ENCODE measurements at places on chromosomes 1 and 21. TPM values are rescaled to one million over a fixed set of nuclear protein-coding genes. Genes with fewer than 3 reads are reported as not detected.

- no peaks in the 10 kb centered on the region for H3K36me3 ChIP-seq
- no peaks in the 10 kb centered on the region for H3K27me3 ChIP-seq
- H3K4me3 ChIP-seq: no peak overlapping the region
- H3K27ac ChIP-seq: no peak overlapping the region
- no peaks in the 10 kb centered on the region for H3K4me1 ChIP-seq
- DNase-seq: no peak
Observed at GRCh38 chr1:55947446-55947845, 631.9 kb downstream of the PLPP3 start.

GRCh38 chr1:155019377-155020245 is 14.0 kb downstream of the DCST2 start:
- DNase-seq: no peak
- peaks cover 20% of the 10 kb centered on the region for H3K36me3 ChIP-seq
- peak overlapping the region; percentile 39 for H3K27ac ChIP-seq
- no peaks in the 10 kb centered on the region for H3K27me3 ChIP-seq

DNA sequence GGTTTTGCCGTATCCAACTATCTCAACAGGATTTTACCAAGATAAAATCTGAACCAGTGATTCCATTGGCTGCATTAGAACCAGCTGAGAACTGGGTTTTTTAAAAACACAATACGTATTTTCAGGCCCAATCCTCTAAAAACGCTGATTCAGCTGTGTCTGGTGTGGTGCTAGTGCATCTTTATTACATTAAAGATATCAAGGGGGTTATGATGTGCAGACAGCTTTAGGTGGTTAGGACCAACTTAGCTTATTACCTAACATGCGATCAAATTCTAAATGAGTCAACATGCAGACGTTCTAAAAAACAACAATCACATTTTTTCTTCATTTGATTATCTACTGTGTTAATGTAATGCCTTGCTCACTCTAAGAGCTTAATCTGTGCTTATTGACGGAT is 32.0 kb upstream of the EXO1 start:
- no peaks in the 10 kb centered on the region for H3K27me3 ChIP-seq
- DNase-seq: no peak
- no peaks in the 10 kb centered on the region for H3K4me1 ChIP-seq
- no peak overlapping the region for H3K27ac ChIP-seq
- no peak overlapping the region for H3K4me3 ChIP-seq

DNA sequence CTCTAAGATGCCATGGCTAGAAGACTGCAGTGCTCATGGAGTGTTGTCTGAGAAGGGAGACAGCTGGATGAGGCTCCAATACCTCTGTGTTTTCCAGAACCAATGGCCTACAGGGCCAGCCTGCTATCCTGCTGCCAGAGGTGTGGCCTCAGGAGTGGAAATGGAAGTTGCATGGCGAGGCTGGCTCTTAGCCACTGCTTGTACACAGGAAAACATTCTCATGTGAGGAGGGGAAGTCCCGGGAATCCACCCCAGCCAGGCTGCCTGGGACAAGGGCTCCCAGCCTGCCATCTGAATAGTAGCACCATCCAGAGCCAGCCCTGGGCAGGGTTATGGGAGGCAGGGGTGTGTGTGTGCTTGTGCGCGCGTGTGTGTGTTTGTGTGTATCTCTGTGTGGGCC is 56.5 kb downstream of the SDC3 start:
- DNase-seq: no peak
- peaks cover 3% of the 10 kb centered on the region for H3K4me1 ChIP-seq
- no peak overlapping the region for H3K4me3 ChIP-seq
- H3K27me3 ChIP-seq: no peaks in the 10 kb centered on the region
- H3K27ac ChIP-seq: no peak overlapping the region
- H3K36me3 ChIP-seq: no peaks in the 10 kb centered on the region

GRCh38 chr1:191905781-191906180 is 252.5 kb upstream of the RGS18 start:
- no peaks in the 10 kb centered on the region for H3K36me3 ChIP-seq
- no peak overlapping the region for H3K4me3 ChIP-seq
- no peaks in the 10 kb centered on the region for H3K4me1 ChIP-seq
- H3K27me3 ChIP-seq: no peaks in the 10 kb centered on the region

GRCh38 chr1:241834733-241835377 is 13.1 kb upstream of the EXO1 start:
- H3K36me3 ChIP-seq: no peaks in the 10 kb centered on the region
- no peak overlapping the region for H3K27ac ChIP-seq
- H3K4me1 ChIP-seq: no peaks in the 10 kb centered on the region
- no peak for DNase-seq

GRCh38 chr1:113860891-113861290 is 10.6 kb downstream of the PTPN22 start:
- no peak overlapping the region for H3K27ac ChIP-seq
- no peak for DNase-seq
- H3K36me3 ChIP-seq: no peaks in the 10 kb centered on the region
- H3K4me1 ChIP-seq: peaks cover 30% of the 10 kb centered on the region
- no peaks in the 10 kb centered on the region for H3K27me3 ChIP-seq

- H3K4me3 ChIP-seq: no peak overlapping the region
- H3K4me1 ChIP-seq: no peaks in the 10 kb centered on the region
- no peaks in the 10 kb centered on the region for H3K36me3 ChIP-seq
- H3K27ac ChIP-seq: no peak overlapping the region
- H3K27me3 ChIP-seq: no peaks in the 10 kb centered on the region
- no peak for DNase-seq
Observed at GRCh38 chr1:210726621-210727020, 397.9 kb downstream of the HHAT start.

Gene TGFBR3
- 10.1 TPM for total RNA-seq

Gene TTLL10
- not detected for total RNA-seq

Data from naive thymus-derived CD4-positive, alpha-beta T cell (primary cell).